Lung (tissue), 17 donors: ENCODE measurements at places on chromosomes 6 and 20. TPM values are rescaled to one million over a fixed set of nuclear protein-coding genes. Genes with fewer than 3 reads are reported as not detected.

APCDD1L gene
- polyA plus RNA-seq: 0.02 TPM

- peak; percentile 38 for DNase-seq
- H3K4me1 ChIP-seq: peaks cover 36% of the 10 kb centered on the region
- H3K27ac ChIP-seq: no peak overlapping the region
- no peak overlapping the region for H3K4me3 ChIP-seq
- H3K36me3 ChIP-seq: peaks cover 3% of the 10 kb centered on the region
- no peaks in the 10 kb centered on the region for H3K27me3 ChIP-seq
These were observed 13.4 kb downstream of the DCBLD1 start for GRCh38 chr6:117495869-117496268.

DNA sequence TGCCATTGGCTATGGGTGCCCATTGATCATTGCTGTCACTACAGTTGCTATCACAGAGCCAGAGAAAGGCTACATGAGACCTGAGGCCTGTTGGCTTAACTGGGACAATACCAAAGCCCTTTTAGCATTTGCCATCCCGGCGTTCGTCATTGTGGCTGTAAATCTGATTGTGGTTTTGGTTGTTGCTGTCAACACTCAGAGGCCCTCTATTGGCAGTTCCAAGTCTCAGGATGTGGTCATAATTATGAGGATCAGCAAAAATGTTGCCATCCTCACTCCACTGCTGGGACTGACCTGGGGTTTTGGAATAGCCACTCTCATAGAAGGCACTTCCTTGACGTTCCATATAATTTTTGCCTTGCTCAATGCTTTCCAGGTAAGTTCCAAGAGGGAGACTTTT is 16.4 kb downstream of the ADGRF4 start:
- H3K4me3 ChIP-seq: no peak overlapping the region
- DNase-seq: no peak
- H3K27ac ChIP-seq: no peak overlapping the region
- no peaks in the 10 kb centered on the region for H3K27me3 ChIP-seq

- no peak for DNase-seq
- H3K4me3 ChIP-seq: no peak overlapping the region
- no peaks in the 10 kb centered on the region for H3K4me1 ChIP-seq
- H3K27me3 ChIP-seq: no peaks in the 10 kb centered on the region
- H3K27ac ChIP-seq: peak overlapping the region; percentile 71
These were observed 4.6 kb downstream of the PTGIS start for GRCh38 chr20:49563015-49563980.

DNA sequence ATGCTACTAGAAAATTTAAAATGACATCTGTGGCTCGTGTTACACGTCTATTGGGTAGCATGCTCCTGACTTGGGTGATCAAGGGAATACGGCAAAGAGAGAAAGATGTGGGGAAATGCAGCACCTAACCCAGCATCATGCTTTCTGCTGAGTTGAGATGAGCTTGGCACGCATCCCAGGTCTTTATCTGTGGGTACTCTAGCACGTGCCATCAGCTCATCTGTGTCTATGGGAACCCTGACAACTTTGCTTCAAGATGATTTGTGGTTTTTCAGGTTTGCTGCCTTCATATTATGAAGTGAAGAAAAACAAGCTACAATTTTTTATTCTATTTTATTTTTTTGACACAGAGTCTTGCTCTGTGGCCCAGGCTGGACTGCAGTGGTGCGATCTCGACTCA is 21.0 kb downstream of the RNASET2 start:
- H3K27me3 ChIP-seq: no peaks in the 10 kb centered on the region
- H3K36me3 ChIP-seq: peaks cover 16% of the 10 kb centered on the region
- no peak overlapping the region for H3K4me3 ChIP-seq
- DNase-seq: no peak

DNA sequence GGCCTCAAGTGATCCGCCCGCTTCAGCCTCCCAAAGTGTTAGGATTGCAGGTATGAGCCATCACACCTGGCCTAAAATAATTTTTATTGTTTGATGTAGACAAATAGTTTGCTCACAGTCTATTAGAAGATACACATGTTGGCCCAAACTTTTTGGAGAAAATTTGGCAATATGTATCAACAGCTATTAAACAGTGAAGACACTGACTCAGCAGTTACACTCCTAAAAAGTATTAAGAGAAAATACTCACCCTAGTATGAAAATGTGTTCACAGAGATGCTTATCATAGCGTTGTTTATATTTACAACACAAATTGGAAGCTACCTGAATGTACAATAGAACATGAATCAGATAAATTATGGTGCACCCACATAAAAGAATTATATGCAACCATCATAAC is 173.1 kb downstream of the WDR27 start:
- no peak overlapping the region for H3K4me3 ChIP-seq
- DNase-seq: no peak
- no peaks in the 10 kb centered on the region for H3K27me3 ChIP-seq
- no peak overlapping the region for H3K27ac ChIP-seq
- H3K4me1 ChIP-seq: peaks cover 26% of the 10 kb centered on the region

DNA sequence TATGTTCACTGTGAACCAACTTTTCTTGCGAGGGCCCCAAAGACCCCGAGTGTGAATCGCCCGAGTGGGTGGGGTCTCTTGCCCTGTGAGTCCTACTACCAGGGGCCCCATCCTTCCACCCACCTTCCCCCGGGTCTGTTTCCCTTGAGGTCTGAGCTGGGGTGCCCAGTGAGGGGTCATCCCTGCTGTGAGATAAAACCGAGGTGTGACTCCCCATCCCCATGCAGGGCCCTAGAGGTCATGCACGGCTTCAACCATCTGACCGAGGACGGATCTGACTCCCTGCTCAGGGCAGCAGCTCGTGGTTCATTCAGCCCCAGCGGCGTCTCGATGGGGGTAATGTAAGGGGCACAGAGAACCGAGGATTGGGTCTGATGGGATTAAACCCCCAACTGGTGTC is 103.1 kb upstream of the SULF2 start:
- H3K4me3 ChIP-seq: no peak overlapping the region
- H3K36me3 ChIP-seq: no peaks in the 10 kb centered on the region
- no peak for DNase-seq
- H3K27ac ChIP-seq: no peak overlapping the region

HLA-DQB2 gene
- 1.9 TPM for polyA plus RNA-seq

CD40 gene
- polyA plus RNA-seq: 55.0 TPM

DNA sequence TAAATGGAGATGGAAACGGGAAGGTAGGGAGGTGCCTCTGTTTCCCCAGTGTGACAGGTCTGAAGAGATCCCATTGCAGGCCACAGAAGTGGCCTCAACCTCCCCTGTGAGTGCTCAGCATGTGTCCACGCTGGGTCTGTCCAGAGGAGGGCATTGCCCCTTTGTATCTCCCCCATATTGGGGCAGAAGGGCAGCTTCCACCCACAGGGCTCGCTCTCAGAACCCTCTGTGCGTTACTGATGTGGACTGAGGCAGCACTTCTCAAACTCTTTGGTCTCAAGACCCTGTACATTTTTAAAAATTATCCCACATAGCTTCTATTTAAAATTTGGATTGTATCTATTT is 22.0 kb downstream of the ARFGEF3 start:
- H3K4me1 ChIP-seq: no peaks in the 10 kb centered on the region
- no peaks in the 10 kb centered on the region for H3K36me3 ChIP-seq
- H3K27me3 ChIP-seq: no peaks in the 10 kb centered on the region
- no peak overlapping the region for H3K4me3 ChIP-seq
- H3K27ac ChIP-seq: no peak overlapping the region
- no peak for DNase-seq

PBOV1 gene
- polyA plus RNA-seq: 0.04 TPM

LIN28B gene
- polyA plus RNA-seq: not detected

PNISR gene
- 50.1 TPM for polyA plus RNA-seq

- no peaks in the 10 kb centered on the region for H3K4me1 ChIP-seq
- no peaks in the 10 kb centered on the region for H3K36me3 ChIP-seq
- no peak overlapping the region for H3K27ac ChIP-seq
- peaks cover 2% of the 10 kb centered on the region for H3K27me3 ChIP-seq
- DNase-seq: no peak
These were observed 31.5 kb upstream of the EDN3 start for GRCh38 chr20:59268870-59269269.

DNA sequence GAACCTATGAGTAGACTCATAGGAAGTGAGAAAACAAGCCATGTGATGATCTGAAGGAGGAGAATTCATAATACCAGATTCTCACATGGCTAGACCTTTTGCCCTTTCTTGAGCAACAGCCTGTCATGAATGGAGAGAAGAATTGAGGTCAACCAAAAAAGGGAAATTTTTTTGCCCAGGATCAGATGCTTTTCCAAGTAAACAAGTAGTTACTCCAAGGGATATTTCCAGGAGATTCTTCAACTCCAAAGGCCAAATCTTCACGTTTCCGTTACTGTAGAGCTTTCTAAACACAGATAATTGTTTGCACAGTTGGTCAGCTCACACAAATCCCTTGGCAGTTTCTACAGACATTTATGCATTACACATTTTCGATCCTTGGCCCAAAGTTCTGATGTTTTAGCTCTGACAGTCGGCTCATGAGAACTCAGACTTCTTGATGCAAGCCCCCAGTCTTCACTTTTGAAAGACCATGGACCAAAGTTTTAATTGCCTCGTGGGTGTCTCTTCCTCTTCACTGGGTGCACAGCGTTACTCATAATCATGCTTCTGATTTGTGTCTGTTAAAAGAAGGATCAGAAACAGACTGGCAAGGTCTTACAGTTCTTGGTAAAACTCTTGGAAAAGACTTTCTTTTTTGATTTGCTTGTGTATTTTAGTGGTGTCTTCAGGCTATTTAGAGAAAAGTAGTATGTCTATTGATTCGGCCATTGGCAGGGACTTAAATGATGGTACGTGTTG is 115.0 kb downstream of the TSHZ2 start:
- H3K4me1 ChIP-seq: peaks cover 4% of the 10 kb centered on the region
- peak; percentile 60 for DNase-seq
- H3K27me3 ChIP-seq: no peaks in the 10 kb centered on the region

- peak overlapping the region; percentile 3 for H3K27ac ChIP-seq
- H3K4me3 ChIP-seq: no peak overlapping the region
- no peaks in the 10 kb centered on the region for H3K4me1 ChIP-seq
- DNase-seq: no peak
These were observed 97.8 kb downstream of the RAMACL start for GRCh38 chr6:166488701-166489100.

GRCh38 chr6:150589852-150590251 is 9.8 kb upstream of the PLEKHG1 start:
- H3K4me3 ChIP-seq: no peak overlapping the region
- peaks cover 17% of the 10 kb centered on the region for H3K27me3 ChIP-seq
- no peak for DNase-seq
- H3K27ac ChIP-seq: no peak overlapping the region
- H3K36me3 ChIP-seq: no peaks in the 10 kb centered on the region

- H3K36me3 ChIP-seq: peaks cover 6% of the 10 kb centered on the region
- no peak overlapping the region for H3K4me3 ChIP-seq
- no peak for DNase-seq
- H3K4me1 ChIP-seq: peaks cover 42% of the 10 kb centered on the region
These were observed 7.6 kb downstream of the PTPN1 start for GRCh38 chr20:50517817-50518154.

DNA sequence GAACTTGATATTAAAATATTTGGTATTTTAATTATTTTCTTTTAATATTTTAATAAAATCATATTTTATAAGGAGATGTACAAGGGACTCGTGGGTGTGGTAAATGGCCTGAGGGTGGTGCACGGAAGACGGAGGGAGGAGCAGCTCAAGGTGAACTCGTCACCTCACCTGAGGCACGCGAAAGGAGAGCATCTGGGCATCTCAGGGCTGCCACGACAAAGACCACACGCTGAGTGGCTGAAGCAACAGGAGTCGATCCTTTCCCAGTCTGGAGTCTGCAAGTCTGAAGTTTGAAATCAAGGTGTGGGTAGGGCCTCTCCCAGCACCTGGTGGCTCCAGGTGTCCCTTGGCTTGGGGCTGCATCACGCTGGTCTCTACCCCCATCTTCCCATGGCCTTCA is 39.7 kb downstream of the APCDD1L start:
- peaks cover 23% of the 10 kb centered on the region for H3K4me1 ChIP-seq
- no peak overlapping the region for H3K27ac ChIP-seq
- no peak for DNase-seq
- no peak overlapping the region for H3K4me3 ChIP-seq

FILIP1 gene
- polyA plus RNA-seq: 5.6 TPM

DNA sequence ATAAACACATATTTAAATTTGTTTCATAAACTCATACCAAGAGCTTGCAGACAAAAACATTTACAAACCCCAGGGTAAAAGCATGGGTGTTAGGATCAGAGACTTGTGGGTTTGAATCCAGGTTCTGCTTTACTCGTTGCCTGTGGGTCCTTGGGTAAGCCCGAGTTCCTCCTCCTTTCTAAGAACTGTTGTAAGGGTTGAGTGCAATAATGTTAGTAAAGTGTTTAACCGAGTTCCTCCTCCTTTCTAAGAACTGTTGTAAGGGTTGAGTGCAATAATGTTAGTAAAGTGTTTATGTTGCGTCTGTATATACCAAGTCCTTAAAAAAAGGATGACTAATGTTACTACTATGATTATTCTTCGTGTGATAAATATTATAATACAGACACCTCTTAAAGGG is 18.7 kb downstream of the CCDC170 start:
- no peaks in the 10 kb centered on the region for H3K36me3 ChIP-seq
- no peaks in the 10 kb centered on the region for H3K27me3 ChIP-seq
- no peaks in the 10 kb centered on the region for H3K4me1 ChIP-seq

DNA sequence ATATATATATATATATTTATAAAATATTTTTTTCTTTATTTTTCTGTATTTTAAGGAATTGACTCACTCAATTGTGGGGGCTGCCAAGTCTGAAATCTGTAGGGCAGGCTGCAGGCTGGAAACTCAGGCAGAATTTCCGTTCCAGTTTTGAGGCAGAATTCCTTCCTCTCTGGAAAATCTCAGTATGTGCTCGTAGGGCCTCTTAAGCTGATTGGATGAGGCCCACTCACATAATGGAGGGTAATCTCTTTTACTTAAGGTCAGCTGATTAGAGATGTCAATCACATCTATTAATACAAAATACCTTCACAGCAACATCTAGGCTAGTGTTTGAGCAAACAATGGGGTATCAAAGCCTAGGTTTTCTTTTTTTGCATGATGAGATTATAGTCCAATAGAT is 244.7 kb upstream of the RNF24 start:
- H3K4me3 ChIP-seq: no peak overlapping the region
- no peak overlapping the region for H3K27ac ChIP-seq
- DNase-seq: no peak
- no peaks in the 10 kb centered on the region for H3K36me3 ChIP-seq
- H3K4me1 ChIP-seq: no peaks in the 10 kb centered on the region
- H3K27me3 ChIP-seq: no peaks in the 10 kb centered on the region

DNA sequence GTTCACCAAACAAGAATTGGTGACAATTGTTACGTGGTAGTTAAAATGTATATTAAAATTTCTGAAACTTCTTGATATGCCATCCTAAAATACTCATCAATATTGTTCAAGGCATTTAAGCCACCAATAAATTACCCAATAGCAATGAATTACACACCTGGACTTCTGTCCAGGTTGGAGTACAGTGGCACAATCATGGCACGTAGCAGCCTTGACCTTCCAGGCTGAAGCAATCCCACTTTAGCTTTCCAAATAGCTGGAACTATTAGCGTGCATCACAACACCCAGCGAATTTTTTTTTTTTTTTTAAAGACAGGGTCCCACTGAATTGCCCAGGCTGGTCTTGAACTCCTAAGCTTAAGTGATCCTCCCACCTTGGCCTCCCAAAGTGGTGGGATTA is 17.2 kb downstream of the SRPK1 start:
- no peaks in the 10 kb centered on the region for H3K4me1 ChIP-seq
- H3K27me3 ChIP-seq: no peaks in the 10 kb centered on the region
- H3K27ac ChIP-seq: no peak overlapping the region
- no peaks in the 10 kb centered on the region for H3K36me3 ChIP-seq

GRCh38 chr6:120077489-120077888 is 727.9 kb upstream of the MAN1A1 start:
- H3K36me3 ChIP-seq: no peaks in the 10 kb centered on the region
- no peak for DNase-seq
